Mesendoderm (in vitro differentiated cells): ENCODE measurements at places on chromosomes 7 and 10.

GRCh38 chr10:102675666-102676533 lies 31.6 kb downstream of the TRIM8 start:
- peak overlapping the region; percentile 46 for H3K27ac ChIP-seq
- H3K4me3 ChIP-seq = no peak overlapping the region
- H3K36me3 ChIP-seq = no peaks in the 10 kb centered on the region
- peaks cover 16% of the 10 kb centered on the region for H3K4me1 ChIP-seq
- no peak for DNase-seq
- H3K27me3 ChIP-seq = no peaks in the 10 kb centered on the region

DNA sequence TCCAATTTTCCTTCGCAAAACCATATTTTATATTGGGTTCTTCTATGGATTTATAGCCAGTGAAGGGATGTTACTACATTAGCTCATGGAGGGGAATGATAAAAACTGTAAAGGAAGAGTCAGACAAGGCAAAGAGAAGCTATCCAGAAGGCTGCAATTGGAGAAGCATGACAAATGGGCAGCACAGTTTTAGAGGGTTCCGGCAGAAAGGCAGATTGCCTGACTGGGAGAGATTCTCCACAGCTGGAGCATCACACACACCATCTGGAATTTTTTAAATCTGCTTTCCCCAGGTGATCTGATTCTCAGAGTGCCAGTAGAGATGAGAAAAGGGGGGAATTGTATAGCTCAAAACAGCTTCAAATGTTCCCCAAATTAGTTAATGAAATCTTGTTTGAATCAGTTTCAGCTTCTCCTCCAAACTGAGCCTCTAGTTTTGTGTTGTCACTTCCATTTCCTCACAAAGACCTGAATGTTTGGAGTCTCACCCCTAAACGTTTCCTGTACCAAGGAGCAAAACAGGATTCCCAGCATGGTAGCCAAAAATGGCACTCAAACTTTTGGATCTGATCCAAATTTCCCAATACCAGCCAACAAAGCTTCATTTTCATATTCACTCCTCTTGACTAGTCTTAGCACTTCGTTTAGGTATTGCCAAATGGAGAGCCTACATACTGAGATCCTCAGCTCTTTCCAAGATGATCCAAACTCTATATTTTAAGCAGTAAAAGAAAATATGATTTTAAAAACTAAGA lies 177.5 kb downstream of the HPSE2 start:
- no peak overlapping the region for H3K4me3 ChIP-seq
- no peak overlapping the region for H3K27ac ChIP-seq
- H3K27me3 ChIP-seq = no peaks in the 10 kb centered on the region

- DNase-seq = peak; percentile 68
- H3K4me3 ChIP-seq = no peak overlapping the region
- peaks cover 14% of the 10 kb centered on the region for H3K4me1 ChIP-seq
- no peaks in the 10 kb centered on the region for H3K36me3 ChIP-seq
- no peaks in the 10 kb centered on the region for H3K27me3 ChIP-seq
These were observed 28.6 kb downstream of the HECW1 start for GRCh38 chr7:43141091-43141490.

GRCh38 chr10:63219749-63220148 lies 86.6 kb downstream of the NRBF2 start:
- H3K4me3 ChIP-seq = no peak overlapping the region
- H3K27ac ChIP-seq = no peak overlapping the region
- no peaks in the 10 kb centered on the region for H3K27me3 ChIP-seq

- no peak overlapping the region for H3K27ac ChIP-seq
- no peak for DNase-seq
- H3K4me3 ChIP-seq = no peak overlapping the region
- H3K4me1 ChIP-seq = no peaks in the 10 kb centered on the region
- H3K36me3 ChIP-seq = no peaks in the 10 kb centered on the region
These were observed 582.8 kb upstream of the NRP1 start for GRCh38 chr10:33917069-33917780.

- no peak overlapping the region for H3K27ac ChIP-seq
- DNase-seq = no peak
These were observed 33.9 kb downstream of the BCAP29 start for GRCh38 chr7:107613948-107614347.

DNA sequence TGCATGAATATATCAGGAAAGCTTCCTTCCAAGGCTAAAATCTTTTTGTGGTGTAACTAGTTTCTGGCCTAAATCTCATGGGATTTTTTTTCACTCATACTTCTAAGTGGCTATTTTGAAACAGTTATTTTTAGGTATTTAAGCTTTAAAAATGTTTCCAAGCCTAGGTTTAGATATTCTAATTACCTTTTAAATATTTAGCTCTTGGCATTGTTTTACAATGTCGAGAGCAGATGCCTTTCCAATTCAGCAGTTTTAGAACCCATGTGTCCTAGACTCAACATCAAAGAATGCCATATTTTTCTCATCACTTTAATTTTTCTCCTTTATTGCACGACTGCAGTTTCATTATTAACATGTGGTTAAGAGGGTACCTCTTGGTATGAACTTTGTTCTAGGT lies 27.1 kb upstream of the STOX1 start:
- no peak overlapping the region for H3K4me3 ChIP-seq
- no peaks in the 10 kb centered on the region for H3K27me3 ChIP-seq
- no peaks in the 10 kb centered on the region for H3K4me1 ChIP-seq
- no peak overlapping the region for H3K27ac ChIP-seq
- peaks cover 4% of the 10 kb centered on the region for H3K36me3 ChIP-seq

DNA sequence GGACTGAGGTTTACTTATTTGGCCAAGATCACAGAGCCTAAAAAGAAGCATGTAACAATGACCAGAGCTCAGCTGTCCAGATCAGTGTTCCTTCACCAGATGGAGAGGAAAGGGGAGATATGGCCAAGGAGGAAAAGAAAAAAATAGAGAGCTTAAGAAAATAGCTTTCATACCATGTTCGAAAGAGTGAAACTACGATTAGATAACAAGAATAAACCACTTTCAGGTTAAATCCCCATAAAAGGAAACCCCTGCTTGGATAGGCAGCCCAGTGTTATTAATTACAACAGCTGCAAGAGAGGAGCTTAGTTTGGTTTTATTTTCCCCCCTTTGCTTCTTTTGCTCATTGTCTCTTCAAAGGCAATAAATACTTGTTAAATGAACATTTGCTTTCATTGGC lies 160.8 kb downstream of the ZNF438 start:
- H3K27me3 ChIP-seq = no peaks in the 10 kb centered on the region
- H3K27ac ChIP-seq = no peak overlapping the region
- no peaks in the 10 kb centered on the region for H3K4me1 ChIP-seq
- H3K36me3 ChIP-seq = no peaks in the 10 kb centered on the region
- DNase-seq = no peak
- H3K4me3 ChIP-seq = no peak overlapping the region

GRCh38 chr10:125002047-125002422 lies 60.1 kb downstream of the ZRANB1 start:
- H3K4me3 ChIP-seq = no peak overlapping the region
- H3K4me1 ChIP-seq = no peaks in the 10 kb centered on the region
- no peak for DNase-seq
- peaks cover 13% of the 10 kb centered on the region for H3K36me3 ChIP-seq
- no peaks in the 10 kb centered on the region for H3K27me3 ChIP-seq

DNA sequence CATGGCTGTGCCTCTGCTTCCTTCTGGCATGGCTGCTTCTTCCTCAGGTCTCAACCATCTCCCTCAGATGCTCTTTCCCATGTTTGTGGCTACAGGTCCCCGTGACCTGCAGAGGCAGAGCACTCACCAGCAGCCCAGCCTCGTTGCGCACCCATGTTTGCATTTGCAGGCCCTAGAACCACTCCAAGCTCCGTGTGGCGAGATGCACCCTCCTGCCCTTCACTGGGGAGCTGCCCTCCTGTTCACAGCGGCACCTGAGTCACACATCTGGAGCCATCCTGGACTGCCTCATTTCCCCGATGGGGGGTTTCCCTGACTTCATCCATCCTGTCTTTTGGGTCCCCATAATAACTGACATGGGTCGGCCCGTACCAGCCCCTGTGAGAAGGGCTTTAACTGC lies 35.9 kb downstream of the EGFR start:
- H3K27me3 ChIP-seq = no peaks in the 10 kb centered on the region
- H3K4me3 ChIP-seq = no peak overlapping the region
- no peak for DNase-seq
- no peak overlapping the region for H3K27ac ChIP-seq
- no peaks in the 10 kb centered on the region for H3K4me1 ChIP-seq
- H3K36me3 ChIP-seq = no peaks in the 10 kb centered on the region

DNA sequence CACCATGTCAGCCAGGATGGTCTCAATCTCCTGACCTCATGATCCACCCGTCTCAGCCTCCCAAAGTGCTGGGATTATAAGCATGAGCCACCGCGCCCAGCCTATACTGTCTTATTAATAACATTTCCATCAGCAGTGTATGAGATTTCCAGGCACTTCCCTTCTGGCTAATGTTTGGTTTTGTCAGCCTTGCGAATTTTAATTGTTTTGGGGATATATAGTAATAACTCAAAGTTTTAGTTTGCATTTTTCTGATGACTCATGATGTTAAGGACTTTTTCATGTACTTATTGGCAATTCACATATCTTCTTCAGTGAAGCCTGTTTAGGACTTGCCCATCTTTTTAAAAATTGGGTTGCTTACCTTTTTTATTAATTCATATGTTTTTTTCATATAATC lies 76.0 kb downstream of the TMEM270 start:
- no peak for DNase-seq
- H3K36me3 ChIP-seq = no peaks in the 10 kb centered on the region
- no peak overlapping the region for H3K4me3 ChIP-seq
- H3K4me1 ChIP-seq = no peaks in the 10 kb centered on the region
- no peaks in the 10 kb centered on the region for H3K27me3 ChIP-seq
- H3K27ac ChIP-seq = no peak overlapping the region

- no peak overlapping the region for H3K27ac ChIP-seq
- H3K4me3 ChIP-seq = no peak overlapping the region
- no peaks in the 10 kb centered on the region for H3K4me1 ChIP-seq
- H3K27me3 ChIP-seq = no peaks in the 10 kb centered on the region
- peak; percentile 10 for DNase-seq
These were observed 31.3 kb upstream of the GALNT11 start for GRCh38 chr7:151993977-151994676.

DNA sequence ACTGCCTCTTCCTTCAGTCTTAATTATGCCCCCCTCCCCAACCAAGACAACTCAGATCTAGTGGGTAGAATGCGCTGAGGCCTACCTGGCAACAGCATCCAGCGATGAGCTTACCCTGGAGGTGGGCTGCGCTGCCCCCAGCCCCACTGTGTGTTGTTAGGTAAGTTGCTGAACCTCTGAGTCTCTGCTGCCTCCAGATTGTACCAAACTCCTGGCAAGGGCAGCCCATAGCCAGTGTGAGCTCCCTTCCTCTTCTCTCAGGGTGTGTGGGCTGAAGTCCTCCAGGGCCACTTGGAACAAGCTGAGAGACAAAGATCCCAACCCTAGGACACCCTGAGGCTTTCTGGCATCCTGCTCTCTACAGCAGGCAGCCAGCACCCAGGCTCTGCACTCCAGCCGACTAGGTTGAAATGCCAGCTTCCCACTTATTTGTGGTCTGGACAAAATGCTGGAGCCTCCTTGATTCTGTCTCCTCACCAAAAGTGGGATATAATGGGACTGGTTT lies 135.3 kb downstream of the ARHGAP22 start:
- H3K36me3 ChIP-seq = no peaks in the 10 kb centered on the region
- peaks cover 18% of the 10 kb centered on the region for H3K4me1 ChIP-seq
- H3K4me3 ChIP-seq = no peak overlapping the region
- no peaks in the 10 kb centered on the region for H3K27me3 ChIP-seq

GRCh38 chr7:127953423-127954356 lies 77.5 kb downstream of the LRRC4 start:
- H3K4me1 ChIP-seq = peaks cover 8% of the 10 kb centered on the region
- peak; percentile 83 for DNase-seq
- no peaks in the 10 kb centered on the region for H3K27me3 ChIP-seq
- H3K4me3 ChIP-seq = no peak overlapping the region

- no peak for DNase-seq
- no peaks in the 10 kb centered on the region for H3K36me3 ChIP-seq
- H3K27me3 ChIP-seq = no peaks in the 10 kb centered on the region
- H3K4me3 ChIP-seq = no peak overlapping the region
- H3K27ac ChIP-seq = no peak overlapping the region
- H3K4me1 ChIP-seq = no peaks in the 10 kb centered on the region
These were observed 77.0 kb downstream of the ARL4A start for GRCh38 chr7:12764458-12764891.

- DNase-seq = peak; percentile 2
- H3K27me3 ChIP-seq = no peaks in the 10 kb centered on the region
- no peak overlapping the region for H3K4me3 ChIP-seq
- no peak overlapping the region for H3K27ac ChIP-seq
- H3K4me1 ChIP-seq = no peaks in the 10 kb centered on the region
- no peaks in the 10 kb centered on the region for H3K36me3 ChIP-seq
These were observed 78.5 kb downstream of the SEC61G start for GRCh38 chr7:54680377-54681005.

- peaks cover 2% of the 10 kb centered on the region for H3K27me3 ChIP-seq
- H3K4me1 ChIP-seq = no peaks in the 10 kb centered on the region
- no peak for DNase-seq
- no peak overlapping the region for H3K4me3 ChIP-seq
- H3K27ac ChIP-seq = no peak overlapping the region
- H3K36me3 ChIP-seq = no peaks in the 10 kb centered on the region
These were observed 23.1 kb downstream of the SHH start for GRCh38 chr7:155789001-155789725.

DNA sequence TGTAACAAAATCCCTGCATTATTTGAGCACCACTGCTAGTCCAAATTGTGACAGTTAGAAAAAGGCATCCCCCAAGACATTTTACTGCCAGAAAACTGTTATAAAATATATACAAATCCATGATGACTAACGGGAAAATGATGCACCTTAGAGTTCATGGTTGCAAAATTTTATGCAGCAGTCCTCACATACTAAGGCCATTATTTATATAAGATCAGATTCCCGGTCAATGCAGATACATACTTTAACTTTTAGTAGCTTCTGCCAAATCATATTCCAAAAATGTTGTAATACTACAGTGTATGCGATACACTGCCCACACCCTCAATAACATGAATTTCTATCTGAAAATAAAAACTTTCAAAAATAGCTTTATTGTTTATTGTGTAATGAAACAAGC lies 239.9 kb upstream of the ZNF32 start:
- DNase-seq = no peak
- no peaks in the 10 kb centered on the region for H3K36me3 ChIP-seq
- no peak overlapping the region for H3K27ac ChIP-seq
- no peaks in the 10 kb centered on the region for H3K27me3 ChIP-seq
- no peaks in the 10 kb centered on the region for H3K4me1 ChIP-seq

DNA sequence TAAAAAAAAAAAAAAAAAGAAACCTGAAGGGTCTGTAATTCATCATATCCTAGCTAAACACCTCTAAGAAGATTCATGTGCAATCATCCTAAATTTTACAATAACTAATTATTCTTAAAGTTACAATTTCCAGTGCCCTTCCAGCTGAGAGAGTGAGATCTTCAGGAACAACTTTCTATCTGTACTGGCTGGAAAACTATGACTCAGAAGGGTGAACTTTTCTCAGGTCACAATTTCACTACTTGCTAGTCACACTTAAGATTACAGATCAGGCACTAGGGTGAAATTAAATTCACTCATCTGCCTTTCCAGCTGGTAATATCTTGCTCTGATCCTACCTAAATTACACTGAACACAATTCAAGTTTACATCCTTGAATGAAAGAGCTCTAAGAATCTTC lies 158.8 kb downstream of the ANK3 start:
- H3K27me3 ChIP-seq = no peaks in the 10 kb centered on the region
- no peak overlapping the region for H3K4me3 ChIP-seq
- no peak overlapping the region for H3K27ac ChIP-seq
- H3K4me1 ChIP-seq = no peaks in the 10 kb centered on the region
- DNase-seq = no peak
